Foreskin fibroblast (primary cell): ENCODE measurements at places on chromosomes 3 and 15.

DNA sequence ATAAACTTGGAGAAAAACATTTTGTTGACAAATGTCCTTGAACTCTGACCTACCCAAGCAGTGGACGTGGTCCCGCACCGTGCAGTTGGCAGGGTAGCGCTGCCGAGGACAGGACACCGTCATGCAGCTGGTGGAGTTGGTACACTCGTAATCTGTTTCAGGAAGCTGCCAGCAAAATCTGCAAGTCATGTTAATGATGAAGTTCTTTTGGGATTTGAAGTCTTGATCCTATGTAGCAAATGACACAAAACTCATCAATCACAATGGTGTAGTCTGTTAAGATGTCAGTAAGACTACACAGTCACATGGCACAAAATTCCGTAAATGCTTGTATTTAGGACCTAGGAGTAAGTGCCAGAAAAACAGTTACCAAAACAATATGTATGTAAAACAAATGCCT is 5.5 kb downstream of the TM2D3 start:
- no peak for DNase-seq

GRCh38 chr3:160464321-160464720 is 14.7 kb upstream of the TRIM59 start:
- no peak for DNase-seq

- DNase-seq = peak; percentile 80
These were observed 976 bp downstream of the DIS3L start for GRCh38 chr15:66294157-66294931.

DNA sequence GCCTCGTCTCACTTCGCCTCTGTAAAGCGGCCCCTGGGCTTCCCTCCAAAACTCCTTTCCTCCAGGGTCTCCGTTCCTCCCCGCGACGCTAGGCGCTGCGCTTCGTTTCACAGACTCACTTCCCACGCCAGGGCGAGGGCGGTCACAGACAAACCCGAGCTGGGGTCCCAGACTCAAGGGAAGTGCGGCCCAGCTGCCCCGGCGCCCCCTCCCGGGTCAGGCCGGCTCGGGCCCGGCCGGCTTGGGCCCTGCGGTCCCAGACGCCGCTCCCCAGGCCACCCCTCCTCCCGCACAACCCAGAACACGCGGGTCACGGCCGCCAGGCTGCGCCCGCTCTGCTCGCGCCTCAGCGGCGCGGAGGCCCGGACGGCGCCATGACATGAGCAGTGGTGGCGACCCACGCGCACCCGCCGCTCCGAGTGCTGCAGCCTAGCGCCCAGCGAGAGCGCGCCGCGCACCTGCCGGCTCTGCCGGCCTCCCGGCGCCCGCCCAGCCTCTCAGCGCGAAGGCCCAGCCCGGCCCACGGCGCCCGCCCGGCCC is 547 bp downstream of the NUP210 start:
- no peak for DNase-seq

DNA sequence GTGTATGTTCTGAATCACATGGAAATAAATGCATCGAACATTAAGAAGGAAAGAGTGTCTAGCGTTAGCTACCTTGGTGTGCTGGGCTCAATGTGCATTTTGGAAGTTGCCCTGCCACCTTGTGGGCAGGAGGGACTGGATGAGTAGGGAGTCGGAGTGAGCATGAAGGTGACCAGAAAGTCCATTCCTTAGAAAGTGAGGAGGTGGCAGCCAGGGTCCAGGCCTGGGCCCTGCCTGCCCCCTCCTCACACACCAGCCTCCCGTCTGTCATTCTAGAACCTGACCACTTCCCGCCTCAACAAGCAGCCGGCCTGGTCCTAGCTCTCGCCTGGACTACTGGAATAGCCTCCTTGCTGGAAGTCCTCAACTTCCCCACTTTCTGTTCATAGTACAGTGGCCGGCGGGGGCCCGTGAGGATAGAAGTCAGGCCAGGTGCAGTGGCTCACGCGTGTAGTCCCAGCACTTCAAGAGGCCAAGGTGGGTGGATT is 10.2 kb upstream of the GATA2 start:
- DNase-seq = peak; percentile 23

DNA sequence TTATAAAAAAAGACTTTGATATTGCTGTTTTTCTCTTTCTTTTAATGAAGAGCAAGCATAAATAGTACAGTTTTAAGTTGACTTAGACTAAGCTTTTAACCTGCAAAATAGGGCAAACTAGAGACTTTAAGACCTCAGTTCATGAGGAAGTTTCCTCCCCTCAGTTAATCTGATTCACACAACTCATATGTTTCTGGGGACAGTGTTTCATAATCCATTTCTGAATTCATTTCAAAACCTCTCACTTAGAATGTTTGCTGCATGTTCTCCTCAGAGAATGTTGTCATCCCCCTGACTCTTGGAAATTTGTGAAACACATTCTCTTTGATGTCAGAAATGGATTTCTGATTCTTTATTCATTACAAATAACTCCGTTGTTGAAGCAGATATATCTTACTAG is 79.3 kb upstream of the SKOR1 start:
- DNase-seq = peak; percentile 38

DNA sequence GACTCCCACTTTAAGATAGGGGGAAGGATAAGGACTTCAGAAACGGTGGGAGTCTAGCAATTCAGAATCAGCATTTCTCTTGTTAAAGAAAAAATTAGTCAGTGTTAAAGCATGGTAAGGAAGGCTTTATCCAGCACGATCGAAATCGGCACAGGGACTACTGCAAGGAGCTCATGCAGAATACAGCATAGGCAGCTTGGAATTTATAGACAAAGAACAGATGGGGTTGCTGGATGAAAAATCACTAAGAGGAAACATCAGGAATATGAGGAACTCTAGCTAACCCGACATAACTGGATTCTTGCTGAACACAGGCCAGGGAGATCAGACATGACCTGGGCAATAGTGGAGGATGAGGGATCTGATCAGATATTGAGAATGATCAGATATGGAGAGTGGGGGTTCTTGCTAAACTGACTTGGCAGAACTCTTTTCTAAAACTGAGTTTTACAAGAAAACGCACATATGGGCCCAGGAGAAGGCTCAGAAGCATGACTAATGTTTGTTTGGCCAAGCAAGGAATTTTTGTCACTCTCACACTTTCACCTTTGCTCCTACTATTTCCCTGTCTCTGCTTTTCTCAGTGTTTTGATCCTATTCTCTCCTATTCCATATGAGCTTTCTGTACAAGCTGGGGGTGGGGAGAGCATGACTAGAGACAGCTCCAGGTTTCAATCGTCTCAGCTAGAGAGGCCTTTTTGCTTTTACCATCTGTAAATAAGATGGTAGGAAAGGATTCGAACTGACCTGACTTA is 3.9 kb upstream of the PLCH1 start:
- peak; percentile 60 for DNase-seq

DNA sequence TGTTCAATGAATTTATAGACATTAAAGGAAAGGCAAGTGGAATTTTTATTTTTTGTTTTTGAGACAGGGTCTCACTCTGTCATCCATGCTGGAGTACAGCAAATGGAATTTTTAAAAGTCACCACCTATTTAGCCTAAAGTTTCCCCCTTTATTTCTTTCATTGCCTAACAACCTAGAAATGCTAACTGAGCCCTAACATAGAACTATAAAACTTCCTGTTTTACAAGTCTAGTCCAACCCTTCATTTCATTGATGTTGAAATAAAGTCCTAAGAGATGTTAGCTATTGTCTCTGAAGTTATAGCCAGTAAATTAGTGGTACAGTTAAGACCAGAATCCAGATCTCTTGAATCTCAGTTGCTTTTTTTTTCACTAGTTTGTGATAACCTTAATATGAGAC is 39.0 kb downstream of the MAPK6 start:
- DNase-seq = no peak

GRCh38 chr3:35633332-35634124 is 5.8 kb upstream of the ARPP21 start:
- no peak for DNase-seq

DNA sequence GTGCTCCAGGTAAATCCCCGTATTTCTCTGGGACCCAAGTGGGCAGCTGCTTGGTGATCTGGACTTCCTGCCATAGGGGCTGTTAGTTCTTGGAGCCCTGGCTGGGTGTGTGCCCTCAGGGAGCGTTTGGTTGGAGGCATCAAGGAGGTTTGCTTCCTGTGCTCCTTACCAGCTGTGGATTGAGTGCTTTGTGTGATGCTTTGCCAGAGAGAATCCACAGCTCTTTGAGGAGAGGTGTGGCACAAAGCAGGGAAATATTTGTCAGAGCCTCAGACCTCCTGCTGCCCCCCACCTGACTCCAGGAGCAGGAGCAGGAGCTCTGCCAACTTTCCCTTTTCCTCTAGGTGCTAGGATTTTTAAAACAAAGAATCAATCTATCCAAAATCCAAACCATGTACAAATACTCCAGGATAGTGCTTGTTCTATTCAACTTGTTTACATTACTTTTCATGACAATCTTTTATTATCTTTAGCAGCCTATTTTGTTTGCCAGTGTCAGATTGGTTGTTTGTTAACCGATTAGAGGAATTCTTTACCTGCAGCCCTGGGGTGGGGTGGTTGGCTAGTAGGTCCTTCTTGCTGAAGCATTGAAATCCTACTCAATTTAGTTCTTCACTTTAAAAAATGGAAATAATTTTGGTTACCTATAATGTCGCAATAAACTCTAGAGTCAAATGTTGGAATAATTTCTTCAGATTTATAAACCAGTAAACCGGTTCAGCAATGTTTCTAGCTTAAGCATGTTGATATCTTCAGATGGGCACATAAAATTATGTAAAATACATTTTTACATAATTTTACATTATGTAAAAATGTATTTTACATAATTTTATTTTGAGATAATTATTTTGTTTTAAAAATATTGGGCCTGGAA is 2.5 kb downstream of the CTDSPL start:
- DNase-seq = peak; percentile 19

GRCh38 chr3:59451800-59452746 is 402.2 kb upstream of the CFAP20DC start:
- DNase-seq = no peak

GRCh38 chr3:80190051-80190450 is 422.3 kb upstream of the ROBO1 start:
- peak; percentile 1 for DNase-seq

GRCh38 chr3:108500728-108501127 is 9.7 kb downstream of the MYH15 start:
- peak; percentile 16 for DNase-seq

DNA sequence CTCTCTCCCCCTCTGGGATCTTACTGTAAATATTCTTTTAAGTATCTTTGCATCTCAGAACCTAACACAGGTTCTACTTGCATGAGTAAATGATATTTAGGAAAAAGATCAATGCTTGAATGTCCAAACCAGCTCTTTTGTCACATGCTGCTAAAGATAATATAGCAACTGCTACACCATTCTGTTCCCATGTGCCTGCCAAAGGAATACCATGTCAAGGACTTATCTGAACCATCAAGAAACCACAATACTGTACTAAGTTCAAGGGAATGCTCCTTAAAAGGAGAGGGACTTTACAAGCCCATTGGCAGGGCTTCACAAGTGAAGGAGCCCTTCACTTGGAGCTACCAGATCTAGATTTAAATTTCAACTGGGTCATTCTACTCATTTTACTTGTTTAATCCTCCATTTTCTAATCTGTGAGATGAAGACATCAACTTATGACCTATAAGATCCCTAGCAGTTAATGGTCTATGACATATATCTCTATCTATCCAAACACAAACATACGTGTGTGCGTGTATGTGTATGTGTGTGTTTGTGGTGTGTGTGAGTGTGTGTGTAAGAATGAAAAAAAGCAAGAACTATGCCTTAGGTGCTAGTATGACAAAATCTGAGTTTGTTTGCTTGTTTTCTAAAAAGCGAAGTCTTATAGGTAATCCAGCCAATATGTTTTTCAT is 13.0 kb upstream of the SEC62 start:
- DNase-seq = no peak

DNA sequence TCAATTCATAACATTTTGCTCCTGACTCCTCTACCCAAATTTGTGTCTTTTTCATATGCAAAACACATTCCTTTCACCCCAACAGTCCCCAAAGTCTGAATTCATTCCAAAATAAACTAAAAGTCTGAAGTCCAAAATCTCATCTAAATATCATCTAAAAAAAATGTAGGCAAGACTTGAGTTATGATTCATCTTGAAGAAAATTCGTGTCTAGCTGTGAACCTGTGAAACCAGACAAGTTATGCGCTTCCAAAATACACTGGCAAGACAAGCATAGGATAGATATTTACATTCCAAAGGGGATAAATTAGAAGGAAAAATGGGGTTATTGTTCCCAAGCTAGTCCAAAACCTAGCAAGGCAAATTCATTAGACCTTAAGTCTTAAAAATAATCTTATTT is 1302.0 kb upstream of the GBE1 start:
- no peak for DNase-seq

GRCh38 chr3:172221547-172221946 is 182.2 kb downstream of the FNDC3B start:
- DNase-seq = peak; percentile 85

GRCh38 chr3:197511130-197511529 is 44.6 kb downstream of the BDH1 start:
- peak; percentile 85 for DNase-seq

DNA sequence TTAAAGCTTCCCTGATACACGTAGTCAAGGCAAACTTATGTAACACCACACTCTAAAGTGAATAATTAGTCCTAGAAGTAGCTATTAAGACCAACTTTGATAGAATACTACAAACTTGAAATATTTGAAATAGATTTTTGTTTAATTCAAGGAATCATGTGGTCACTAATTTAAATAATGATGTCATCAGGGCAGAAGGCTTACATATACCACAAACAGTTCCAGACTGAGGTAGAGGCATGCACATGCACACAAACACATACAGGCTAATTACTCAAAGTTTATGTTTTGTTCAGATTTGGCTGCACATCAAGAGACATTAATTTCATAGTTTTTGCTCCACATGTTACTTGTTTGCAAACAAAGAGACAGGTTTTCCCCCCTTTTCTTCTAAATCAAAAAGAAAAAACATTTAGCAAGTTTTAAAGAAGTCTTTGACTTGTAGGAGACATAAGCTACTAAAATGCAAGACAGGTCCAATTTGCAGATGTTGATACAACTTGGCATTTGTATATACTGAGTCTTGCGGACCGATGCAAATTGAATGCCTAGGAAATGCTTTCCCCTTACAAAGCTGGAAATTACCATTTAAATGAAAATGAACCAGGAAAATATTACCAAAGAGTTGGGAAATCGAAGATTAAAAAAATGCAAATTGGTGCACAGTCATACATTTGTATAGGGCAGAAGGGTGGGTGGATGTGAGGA is 594.8 kb downstream of the MAGI1 start:
- peak; percentile 4 for DNase-seq

DNA sequence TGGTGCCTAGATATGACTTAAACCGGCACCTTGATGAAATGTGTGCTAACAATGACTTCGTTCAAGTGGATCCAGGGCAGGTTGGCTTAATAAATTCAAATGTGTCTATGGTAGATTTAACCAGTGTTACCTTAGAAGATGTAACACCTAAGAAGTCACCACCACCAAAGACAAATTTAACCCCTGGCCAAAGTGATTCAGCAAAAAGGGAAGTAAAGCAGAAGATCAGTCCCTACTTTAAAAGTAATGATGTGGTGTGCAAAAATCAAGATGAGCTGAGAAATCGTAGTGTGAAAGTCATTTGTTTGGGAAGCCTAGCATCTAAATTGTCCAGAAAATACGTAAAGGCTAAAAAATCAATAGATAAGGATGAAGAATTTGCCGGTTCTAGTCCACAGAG is 1.1 kb downstream of the FAN1 start:
- DNase-seq = no peak

GRCh38 chr3:178841011-178841410 is 230.6 kb downstream of the ZMAT3 start:
- DNase-seq = no peak
